ENCODE measurements at places on chromosomes 2 and 18. TPM values are rescaled to one million over a fixed set of nuclear protein-coding genes. Genes with fewer than 3 reads are reported as not detected.

- DNase-seq, result no peak
Observed at GRCh38 chr2:111898703-111899514, 502 bp downstream of the MERTK start.

DNA sequence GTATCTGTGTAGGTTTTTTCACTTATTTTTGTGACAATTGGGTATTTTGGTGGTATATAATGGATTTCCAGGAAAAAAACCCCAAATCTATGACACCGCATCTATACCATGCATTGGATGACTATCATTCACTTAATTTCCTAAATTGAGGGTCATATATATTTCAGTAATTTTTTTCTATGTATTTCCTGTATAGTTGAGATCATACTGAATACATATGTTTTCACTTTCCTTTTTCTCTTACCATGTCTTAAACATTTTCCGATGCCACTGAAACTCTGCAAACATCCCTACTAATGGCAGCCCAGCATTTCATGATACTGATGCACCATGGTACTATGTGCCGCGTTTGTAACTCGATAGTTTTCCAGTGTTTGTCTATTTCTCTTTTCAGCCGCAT is 40.4 kb downstream of the CDKL4 start:
- DNase-seq, result no peak

GRCh38 chr2:232632904-232633412 is 446 bp upstream of the EFHD1 start:
- no peak for DNase-seq

Gene GALM
- total RNA-seq, result 17.9 TPM

Data from right atrium auricular region (tissue), 2 donors.